ENCODE measurements at places on chromosomes 3 and 15. TPM values are rescaled to one million over a fixed set of nuclear protein-coding genes. Genes with fewer than 3 reads are reported as not detected.

The GCNT3 gene
- 0.45 TPM for polyA plus RNA-seq

The TEX55 gene
- not detected for polyA plus RNA-seq

The PDZRN3 gene
- 30.8 TPM for polyA plus RNA-seq

The SLC28A1 gene
- polyA plus RNA-seq, result 0.02 TPM

The BTLA gene
- polyA plus RNA-seq, result 0.43 TPM

The CPNE9 gene
- not detected for polyA plus RNA-seq

The FGD5 gene
- 3.4 TPM for polyA plus RNA-seq

The FAM107A gene
- polyA plus RNA-seq, result 61.3 TPM

The PRICKLE2 gene
- 9.8 TPM for polyA plus RNA-seq

The ATP8B4 gene
- polyA plus RNA-seq, result 7.3 TPM

The GUCA1C gene
- polyA plus RNA-seq, result not detected

The PTH1R gene
- polyA plus RNA-seq, result 62.9 TPM

The RAB6B gene
- 3.2 TPM for polyA plus RNA-seq

The CPLX3 gene
- not detected for polyA plus RNA-seq

The TRIM71 gene
- 0.01 TPM for polyA plus RNA-seq

The MON1A gene
- 5.1 TPM for polyA plus RNA-seq

The SLC9C1 gene
- not detected for polyA plus RNA-seq

The ARRDC4 gene
- polyA plus RNA-seq, result 25.4 TPM

Measured in adipose tissue (tissue), 3 donors.